ENCODE measurements at places on chromosomes 13 and 19.

GRCh38 chr13:80814541-80814940, 473.6 kb upstream of the SPRY2 start:
- no peak for DNase-seq

GRCh38 chr19:27716922-27717321, 1496.0 kb downstream of the UQCRFS1 start:
- no peak for DNase-seq

- no peak for DNase-seq
Measured at GRCh38 chr19:2219726-2220125, 16.4 kb downstream of the PLEKHJ1 start.

DNA sequence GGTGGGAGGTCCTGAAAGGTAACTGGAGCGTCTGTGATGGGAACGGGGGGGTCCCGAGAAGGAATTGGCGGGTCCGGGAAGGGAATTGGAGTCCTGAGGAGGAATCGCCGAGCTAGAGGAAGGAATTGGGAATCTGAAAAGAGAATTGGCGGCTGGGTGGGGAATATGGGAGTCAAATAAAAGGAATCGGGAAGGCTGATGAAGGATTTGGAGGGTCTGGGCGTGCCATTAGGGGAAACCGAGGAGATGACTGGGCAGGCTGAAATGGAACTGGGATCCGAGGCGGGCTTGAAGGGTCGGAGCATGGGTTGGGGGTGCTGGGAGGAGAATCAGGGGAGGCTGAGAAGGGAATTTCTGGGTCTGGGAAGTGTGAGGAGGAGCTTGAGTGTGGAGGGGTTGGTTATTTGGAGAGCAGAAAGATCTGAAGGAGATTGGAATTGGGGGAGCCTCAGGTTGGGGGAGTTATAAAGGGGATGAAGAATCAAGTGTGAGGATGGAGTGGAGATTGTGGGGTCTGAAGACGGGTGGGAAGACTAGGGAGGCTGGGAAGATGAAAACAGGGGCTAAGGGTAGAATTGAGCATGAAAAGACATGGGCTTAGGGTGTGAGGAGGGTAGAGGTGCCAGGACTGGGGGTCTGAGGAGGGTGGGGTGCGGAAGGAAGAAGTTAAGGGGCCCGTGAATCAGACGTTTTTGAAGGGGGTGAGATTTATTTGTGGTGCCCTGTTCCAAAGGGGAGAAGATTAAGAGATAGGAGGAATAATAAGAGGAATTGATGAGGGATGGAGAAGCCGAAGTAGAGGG, 718 bp downstream of the ACTN4 start:
- DNase-seq: no peak

- no peak for DNase-seq
Measured at GRCh38 chr19:51043497-51043896, 8.7 kb upstream of the KLK12 start.

DNA sequence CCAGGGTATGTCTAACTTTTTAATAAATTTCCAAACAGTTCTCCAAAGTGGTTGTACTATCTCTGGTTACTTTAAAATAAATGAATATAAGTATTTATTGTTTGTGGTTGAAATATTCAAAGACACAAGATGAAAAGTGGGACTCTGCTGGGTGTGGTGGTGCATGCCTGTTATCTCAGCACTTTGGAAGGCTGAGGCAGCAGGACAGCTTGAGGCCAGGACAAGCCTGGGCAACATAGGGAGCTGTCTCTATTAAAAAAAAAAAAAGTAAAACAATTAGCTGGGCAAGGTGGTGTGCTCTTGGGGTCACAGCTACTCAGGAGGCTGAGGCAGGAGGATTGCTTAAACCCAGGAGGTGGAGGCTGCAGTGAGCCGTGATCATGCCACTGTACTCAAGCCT, 10.4 kb downstream of the PNMA8A start:
- no peak for DNase-seq

GRCh38 chr13:78576261-78576660, 27.1 kb downstream of the POU4F1 start:
- no peak for DNase-seq

GRCh38 chr13:30569901-30570576, 47.7 kb upstream of the USPL1 start:
- no peak for DNase-seq

GRCh38 chr13:48532256-48532505, 699 bp downstream of the RCBTB2 start:
- DNase-seq: no peak

DNA sequence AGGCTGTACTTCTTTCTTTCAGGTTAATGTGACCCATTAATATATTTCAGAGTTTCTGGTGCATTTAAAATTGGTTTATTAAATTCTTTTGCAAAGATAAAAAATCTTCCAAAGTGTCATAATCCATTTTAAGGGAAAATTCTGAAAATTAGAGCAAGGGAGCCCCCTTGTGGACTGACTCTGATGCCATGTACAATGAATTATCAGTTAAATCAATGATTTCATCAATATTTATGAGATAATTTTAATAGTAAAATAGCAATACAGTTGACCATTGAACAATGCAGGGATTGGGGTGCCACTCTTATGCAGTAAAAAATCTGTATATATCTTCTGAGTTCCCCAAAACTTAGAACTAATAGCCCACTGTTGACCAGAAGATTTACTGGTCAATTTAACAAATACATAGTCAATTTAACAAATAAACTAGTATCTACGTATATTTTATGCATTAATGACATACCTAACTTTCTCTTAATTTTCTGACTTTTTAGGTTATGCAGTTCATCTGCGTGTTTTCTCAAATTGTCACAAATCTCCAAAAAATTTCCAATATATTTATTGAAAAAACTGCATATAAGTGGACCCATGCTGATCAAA, 479.1 kb upstream of the MIR17HG start:
- no peak for DNase-seq

- DNase-seq: peak; percentile 7
Measured at GRCh38 chr13:26300140-26300539, 46.2 kb downstream of the CDK8 start.

DNA sequence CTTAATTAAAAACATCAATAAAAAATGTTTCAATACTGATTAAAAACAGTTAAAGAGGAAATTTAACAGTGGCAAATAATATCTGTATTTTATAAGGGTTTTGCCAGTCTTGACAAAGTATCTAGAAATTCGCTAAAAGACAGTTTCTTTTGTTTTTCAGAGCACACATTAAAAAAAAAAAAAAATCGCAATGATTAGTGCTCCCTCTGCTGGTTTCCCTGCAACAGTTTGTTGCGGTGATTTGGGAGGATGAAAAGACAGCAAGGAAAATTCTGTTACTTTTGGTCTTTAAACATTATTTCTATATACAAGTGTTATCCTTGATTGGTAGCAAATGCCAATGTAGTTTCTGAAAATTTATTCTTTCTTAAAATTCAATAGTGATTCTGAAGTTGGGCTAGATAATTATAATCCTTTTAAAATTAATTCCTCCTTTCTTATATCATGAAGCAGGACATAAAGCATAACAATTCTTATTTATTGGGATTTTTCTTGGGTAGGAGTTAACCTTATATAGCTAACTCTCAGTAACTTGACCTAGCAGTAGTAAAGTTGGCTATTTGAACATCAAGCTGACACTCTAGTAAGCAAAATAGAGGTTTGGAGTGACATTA, 23.1 kb upstream of the SPRY2 start:
- DNase-seq: no peak

GRCh38 chr19:18919900-18920214, 342 bp downstream of the DDX49 start:
- DNase-seq: no peak

- no peak for DNase-seq
Measured at GRCh38 chr13:103883698-103884097, 817.5 kb upstream of the SLC10A2 start.

- no peak for DNase-seq
Measured at GRCh38 chr19:51525651-51526050, 5.8 kb downstream of the SIGLEC6 start.

DNA sequence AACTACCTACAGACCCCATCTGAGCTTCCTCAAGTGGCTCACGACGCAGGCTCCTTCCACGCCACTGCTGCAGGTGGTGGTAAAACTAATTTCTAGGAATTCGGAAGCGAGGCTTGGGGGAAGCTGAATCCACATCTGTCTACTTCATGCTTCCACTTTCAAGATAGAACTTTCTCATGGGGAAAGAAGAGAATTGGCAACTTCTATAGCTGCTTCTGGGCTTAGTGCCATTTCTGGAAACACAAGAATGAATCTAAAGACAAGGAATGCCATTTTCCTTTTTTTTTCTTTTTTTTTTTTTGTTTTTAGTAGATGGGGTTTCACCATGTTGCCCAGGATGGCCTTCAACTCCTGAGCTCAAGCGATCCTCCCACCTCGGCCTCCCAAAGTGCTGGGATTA, 2.8 kb upstream of the NLRP12 start:
- no peak for DNase-seq

DNA sequence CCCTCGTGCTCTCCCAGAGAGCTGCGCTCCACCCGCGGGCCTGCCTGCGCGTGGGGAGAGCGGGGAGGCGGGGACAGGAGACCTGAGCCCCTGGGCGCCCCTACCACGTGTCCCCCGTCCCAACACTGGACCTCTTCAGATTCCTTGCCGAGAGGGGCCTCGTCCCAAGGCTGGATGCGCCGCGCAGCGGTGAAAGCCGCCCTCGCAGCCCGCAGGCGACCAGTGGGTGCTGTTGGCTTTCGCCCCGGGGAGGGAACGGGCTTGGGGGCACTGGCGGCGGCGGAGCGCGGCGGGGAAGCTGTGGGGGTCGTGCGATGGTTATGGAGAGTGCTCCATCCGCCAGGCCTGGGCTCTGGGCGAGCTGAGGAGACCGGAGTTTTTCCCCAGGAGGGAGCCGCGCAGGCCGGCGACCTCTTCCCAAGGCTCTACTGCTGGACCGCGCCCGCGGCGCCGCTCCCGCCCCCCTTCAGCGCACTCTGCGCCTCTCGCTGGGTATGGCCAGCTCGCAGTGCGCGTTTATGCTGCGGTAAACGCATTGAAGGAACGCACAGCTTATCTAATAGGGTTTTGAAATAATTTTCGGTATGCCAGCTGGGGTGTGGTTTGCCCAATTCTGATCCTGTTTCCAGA, 17.2 kb upstream of the RNF17 start:
- no peak for DNase-seq

DNA sequence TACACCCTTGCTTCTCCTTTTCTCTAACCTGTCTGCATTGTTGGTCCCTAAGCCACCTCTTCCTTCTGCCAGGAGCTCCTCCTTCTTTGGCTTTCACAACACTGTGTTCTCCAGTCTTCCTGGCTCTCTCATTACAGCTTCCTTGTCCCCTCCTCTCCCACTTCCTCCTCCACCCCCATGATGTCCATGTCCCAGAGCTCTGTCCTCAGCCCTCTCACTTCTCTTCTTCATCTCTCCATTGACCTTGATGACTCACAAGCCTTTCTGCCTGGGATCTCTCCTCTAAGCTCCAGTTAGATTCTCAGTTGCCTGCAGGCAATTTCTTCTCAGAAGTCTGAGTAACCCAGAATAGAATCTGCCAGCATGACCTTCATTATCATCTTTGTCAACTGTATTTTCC, 100.3 kb upstream of the WASF3 start:
- DNase-seq: no peak

DNA sequence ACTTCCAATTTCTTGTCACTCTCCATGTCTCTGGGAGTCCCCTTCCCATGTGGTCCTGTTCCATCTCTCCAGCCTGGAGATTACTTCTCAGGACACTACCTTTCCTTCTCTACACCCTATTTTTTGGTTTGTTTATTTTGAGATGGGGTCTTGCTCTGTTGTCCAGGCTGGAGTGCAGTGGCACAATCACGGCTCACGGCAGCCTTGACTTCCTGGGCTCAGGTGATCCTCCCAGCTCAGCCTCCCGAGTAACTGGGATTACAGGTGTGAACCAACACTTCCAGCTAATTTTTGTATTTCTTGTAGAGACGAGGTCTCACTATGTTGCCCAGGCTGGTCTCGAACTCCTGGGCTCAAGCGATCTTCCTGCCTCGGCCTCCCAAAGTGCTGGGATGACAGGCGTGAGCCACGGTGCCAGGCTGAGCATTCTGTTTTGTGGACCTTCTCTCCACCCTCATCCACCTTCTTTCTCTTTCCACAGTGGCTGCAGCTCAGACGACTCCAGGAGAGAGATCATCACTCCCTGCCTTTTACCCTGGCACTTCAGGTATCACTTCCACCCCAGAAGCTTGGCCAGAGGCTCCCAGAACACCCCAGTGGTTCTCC, 644 bp downstream of the HCST start:
- no peak for DNase-seq

DNA sequence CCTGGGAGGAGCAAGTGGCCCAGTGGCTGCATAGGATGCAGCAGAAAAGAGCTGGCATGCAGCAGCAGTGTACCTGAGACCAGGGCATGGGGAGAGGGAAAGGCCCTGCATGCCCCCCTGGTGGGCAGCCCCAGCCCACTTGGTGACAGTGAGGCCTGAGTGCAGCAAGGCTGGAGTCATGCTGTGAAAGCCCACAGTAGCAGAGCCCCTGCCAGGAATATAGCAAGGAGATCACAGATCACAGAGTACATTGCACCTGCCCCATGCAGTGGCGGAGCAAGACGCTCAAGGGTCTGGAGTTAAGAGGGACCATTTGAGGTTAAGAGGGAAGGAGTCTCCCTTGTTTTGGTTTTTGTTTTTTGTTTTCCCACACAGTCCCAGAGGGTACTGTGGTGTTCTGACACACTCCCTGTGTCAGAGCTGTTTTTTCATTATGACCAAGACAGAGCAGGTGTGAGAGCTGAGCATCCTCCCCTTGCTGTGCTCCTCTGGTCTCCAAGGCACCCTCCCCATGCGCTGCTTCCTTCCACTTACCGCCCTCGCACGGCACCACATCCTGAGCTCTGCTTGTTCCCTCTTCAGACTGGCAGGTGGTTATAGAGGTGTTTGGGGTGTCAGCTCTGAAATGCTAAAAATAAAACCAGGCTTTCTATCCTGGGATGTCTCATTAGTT, 85.0 kb upstream of the UBL3 start:
- DNase-seq: peak; percentile 17

GRCh38 chr19:11073568-11073967, 15.7 kb upstream of the LDLR start:
- no peak for DNase-seq

DNA sequence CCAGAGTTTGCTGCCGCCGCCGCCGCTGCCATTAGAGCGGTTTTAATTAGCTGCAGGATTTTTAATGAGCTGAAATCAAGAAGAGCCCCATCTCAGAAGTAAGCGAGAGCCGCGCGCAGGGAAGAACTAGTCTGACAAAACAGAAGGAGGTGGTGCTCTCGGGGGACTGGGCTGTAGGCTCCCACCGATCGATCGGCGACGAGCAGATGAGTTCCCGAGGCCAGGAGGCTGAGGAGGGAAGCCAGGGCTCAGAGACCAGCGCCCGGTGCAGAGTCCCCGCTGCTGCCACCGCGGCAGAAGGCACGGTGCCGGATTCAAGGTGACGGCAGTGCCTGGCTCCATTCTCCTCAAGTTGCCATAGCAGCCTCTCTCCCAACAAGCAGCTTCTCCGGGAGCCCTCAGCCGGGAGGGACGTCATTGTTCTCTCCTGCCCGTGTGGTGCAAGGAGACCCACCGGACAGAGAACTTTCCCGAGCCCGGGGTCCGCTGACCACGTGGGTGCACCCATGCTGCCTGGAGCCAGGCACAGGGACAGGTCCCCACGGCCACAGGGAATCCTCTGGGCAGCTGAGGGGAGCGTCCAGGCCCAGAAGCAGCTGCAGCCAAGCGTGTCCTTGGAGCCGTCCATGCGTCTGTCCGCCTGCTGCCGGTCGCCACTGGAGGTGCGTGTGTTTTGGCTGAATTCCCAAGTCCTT, 62.9 kb downstream of the CHST8 start:
- no peak for DNase-seq

- DNase-seq: no peak
Measured at GRCh38 chr19:7643031-7643415, 6.1 kb downstream of the STXBP2 start.
